ENCODE measurements at places on chromosomes 12 and 14.

DNA sequence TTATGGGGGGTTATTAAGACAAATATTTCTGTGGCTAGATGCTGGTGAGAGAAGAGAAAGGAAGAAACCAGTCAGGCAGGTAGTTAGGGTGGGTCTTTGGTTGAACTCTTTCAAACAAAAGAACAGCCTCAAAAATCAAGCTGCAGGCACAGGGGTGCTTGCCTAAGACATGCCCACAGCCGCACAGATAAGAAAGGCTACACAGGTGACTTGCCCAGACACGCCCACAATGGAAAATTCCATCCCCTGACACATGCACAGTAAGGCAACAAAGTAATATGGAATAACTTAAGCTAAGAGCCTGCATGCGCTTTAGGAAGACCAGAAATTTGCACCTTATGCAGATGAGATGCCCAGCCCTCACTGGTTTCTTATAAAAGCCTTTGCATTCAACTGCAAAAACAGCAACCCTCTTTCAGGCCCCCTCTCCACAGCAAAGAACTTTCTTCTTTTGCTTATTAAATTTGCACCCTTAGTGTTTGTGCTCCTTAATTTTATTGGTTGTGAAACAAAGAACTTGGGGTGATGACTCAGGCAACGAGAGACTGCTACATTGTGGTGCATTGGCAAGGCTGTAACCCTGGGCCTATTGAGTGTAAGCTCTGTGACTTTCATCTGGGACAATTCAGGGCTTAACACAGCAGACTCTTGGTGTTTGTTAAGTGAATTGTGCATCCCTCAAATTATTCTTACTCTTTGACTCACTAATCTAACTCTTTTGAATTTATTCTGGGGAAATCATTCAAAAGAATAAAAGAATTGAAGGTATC, 149.4 kb downstream of the RPAP3 start:
- no peaks in the 10 kb centered on the region for H3K4me1 ChIP-seq
- peaks cover 2% of the 10 kb centered on the region for H3K36me3 ChIP-seq
- no peak for DNase-seq
- no peak overlapping the region for H3K27ac ChIP-seq

- no peaks in the 10 kb centered on the region for H3K4me1 ChIP-seq
- H3K27ac ChIP-seq: no peak overlapping the region
- no peak overlapping the region for H3K4me3 ChIP-seq
- no peaks in the 10 kb centered on the region for H3K36me3 ChIP-seq
Measured at GRCh38 chr14:104458845-104459244, 120.7 kb upstream of the C14orf180 start.

GRCh38 chr14:93332397-93332852, 411 bp downstream of the BTBD7 start:
- peak overlapping the region; percentile 90 for H3K27ac ChIP-seq
- H3K4me3 ChIP-seq: peak overlapping the region; percentile 92
- peaks cover 45% of the 10 kb centered on the region for H3K4me1 ChIP-seq
- DNase-seq: no peak
- peaks cover 7% of the 10 kb centered on the region for H3K36me3 ChIP-seq

DNA sequence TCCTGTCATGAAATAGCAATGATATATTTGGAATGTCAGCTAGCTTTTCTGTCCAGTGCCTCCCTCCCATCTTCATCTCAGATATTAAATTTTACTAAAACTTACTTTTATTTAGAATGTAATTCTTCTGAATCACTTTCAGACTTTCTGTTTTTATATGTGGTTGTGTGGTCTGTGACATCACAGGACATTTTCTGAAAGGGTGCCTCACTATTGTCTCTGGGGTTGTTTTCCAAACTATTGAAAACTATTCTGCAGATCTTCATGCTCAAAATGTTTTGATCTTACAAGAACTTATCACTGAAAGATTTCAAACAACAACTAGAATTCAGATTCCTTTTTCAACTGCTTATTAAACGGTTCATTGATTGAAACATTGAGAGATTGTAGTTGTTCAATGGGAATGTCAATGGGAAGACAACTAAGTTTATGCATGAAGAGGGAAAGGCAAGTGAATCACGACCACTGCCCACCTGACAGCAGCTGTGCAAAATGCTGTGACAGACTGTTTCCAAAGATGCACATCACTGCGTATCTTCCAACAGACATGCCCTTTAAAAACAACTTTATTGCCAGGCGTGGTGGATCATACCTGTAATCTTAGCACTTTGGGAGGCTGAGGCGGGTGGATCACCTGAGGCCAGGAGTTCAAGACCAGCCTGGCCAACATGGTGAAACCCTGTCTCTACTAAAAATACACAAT, 51.3 kb downstream of the KLRG1 start:
- H3K27ac ChIP-seq: no peak overlapping the region
- no peak overlapping the region for H3K4me3 ChIP-seq
- DNase-seq: no peak
- H3K4me1 ChIP-seq: peaks cover 8% of the 10 kb centered on the region
- peaks cover 13% of the 10 kb centered on the region for H3K27me3 ChIP-seq

- no peak for DNase-seq
- no peaks in the 10 kb centered on the region for H3K36me3 ChIP-seq
- no peak overlapping the region for H3K4me3 ChIP-seq
- peaks cover 16% of the 10 kb centered on the region for H3K27me3 ChIP-seq
Measured at GRCh38 chr12:110262442-110263388, 18.3 kb upstream of the ATP2A2 start.

DNA sequence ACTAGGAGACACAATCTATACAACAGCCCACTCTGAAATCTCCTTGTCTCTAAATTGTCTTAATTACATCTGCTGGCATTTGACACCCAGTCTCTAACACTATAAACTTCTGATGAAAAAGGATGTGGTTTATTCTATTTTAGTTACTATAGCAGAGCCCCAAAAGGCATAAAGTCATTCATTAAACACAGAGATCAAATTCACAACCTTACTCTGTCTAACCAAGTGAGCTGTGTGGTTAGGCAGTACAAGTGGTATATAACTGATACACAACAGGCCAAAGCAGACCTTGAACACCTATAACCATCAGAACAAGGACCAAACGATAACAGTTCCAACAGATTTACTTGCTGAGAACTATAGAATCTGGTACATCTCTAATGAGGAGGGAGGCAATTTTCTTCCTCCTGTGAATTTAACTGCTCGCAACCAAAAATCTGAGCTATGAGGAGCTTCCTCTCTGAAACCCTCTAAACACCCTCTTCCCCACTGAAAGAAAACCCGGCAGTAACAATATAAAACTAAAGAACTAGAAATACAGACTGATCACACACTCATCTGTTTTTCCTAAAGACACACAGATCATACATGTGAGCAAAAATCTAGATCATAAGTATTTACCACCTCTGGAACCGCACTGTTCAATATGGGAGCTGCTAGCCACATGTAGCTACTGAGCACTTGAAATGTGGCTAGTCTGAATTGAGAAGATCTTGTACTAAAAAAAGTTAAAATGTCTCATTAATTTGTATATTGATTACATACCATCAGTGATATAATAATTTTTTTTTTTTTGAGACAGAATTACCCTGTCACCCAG, 17.7 kb downstream of the SPPL3 start:
- DNase-seq: no peak
- H3K27ac ChIP-seq: peak overlapping the region; percentile 87
- H3K27me3 ChIP-seq: no peaks in the 10 kb centered on the region
- H3K36me3 ChIP-seq: peaks cover 6% of the 10 kb centered on the region

GRCh38 chr14:55303691-55304145, 32.5 kb downstream of the FBXO34 start:
- H3K4me1 ChIP-seq: peaks cover 32% of the 10 kb centered on the region
- H3K27me3 ChIP-seq: no peaks in the 10 kb centered on the region
- H3K36me3 ChIP-seq: peaks cover 17% of the 10 kb centered on the region
- no peak for DNase-seq

- no peak overlapping the region for H3K27ac ChIP-seq
- H3K27me3 ChIP-seq: no peaks in the 10 kb centered on the region
- H3K4me3 ChIP-seq: no peak overlapping the region
Measured at GRCh38 chr12:92244036-92244435, 98.4 kb upstream of the BTG1 start.

DNA sequence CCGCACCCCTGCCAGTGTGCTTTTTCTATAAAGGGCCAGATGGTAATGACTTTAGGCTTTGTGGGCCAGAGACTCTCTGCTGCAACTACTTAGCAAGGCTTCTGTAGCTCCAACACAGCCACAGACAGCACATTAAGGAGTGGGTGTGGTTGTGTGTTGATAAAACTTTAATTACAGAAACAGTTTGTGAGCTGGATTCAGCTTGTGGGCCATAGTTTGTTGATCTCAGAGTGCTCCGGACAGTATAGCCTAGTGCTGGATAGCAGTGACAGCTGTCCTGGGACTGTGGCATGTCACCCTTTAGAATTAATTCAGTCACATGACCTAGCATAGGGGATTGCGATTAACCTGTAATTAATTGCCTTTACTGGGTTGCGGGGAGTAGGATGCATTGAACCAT, 109.7 kb downstream of the ZNF664 start:
- no peaks in the 10 kb centered on the region for H3K27me3 ChIP-seq
- no peak overlapping the region for H3K4me3 ChIP-seq
- H3K27ac ChIP-seq: no peak overlapping the region
- DNase-seq: no peak
- no peaks in the 10 kb centered on the region for H3K4me1 ChIP-seq
- H3K36me3 ChIP-seq: no peaks in the 10 kb centered on the region

DNA sequence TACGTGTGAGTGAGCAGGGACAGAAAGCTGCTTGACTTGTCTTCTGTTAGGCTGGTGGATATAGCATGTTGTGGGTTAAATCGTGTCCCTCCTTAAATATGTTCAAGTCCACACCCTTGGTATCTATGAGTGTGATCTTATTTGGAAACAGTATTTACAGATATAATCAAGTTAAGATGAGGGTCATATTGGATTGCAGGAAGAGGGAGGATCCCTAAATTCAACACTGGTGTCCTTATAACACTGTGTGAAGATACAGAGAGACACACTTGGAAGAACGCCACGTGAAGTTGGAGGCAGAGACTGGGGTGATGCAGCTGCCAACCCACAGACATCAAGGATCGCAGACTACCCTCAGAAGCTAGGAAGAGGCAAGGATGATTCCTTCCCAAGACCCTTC, 275.2 kb upstream of the SSTR1 start:
- peaks cover 2% of the 10 kb centered on the region for H3K27me3 ChIP-seq
- no peaks in the 10 kb centered on the region for H3K36me3 ChIP-seq
- no peaks in the 10 kb centered on the region for H3K4me1 ChIP-seq
- DNase-seq: no peak

GRCh38 chr12:54983536-54984101, 943 bp downstream of the TESPA1 start:
- H3K36me3 ChIP-seq: peaks cover 52% of the 10 kb centered on the region
- H3K4me1 ChIP-seq: peaks cover 67% of the 10 kb centered on the region
- no peaks in the 10 kb centered on the region for H3K27me3 ChIP-seq

DNA sequence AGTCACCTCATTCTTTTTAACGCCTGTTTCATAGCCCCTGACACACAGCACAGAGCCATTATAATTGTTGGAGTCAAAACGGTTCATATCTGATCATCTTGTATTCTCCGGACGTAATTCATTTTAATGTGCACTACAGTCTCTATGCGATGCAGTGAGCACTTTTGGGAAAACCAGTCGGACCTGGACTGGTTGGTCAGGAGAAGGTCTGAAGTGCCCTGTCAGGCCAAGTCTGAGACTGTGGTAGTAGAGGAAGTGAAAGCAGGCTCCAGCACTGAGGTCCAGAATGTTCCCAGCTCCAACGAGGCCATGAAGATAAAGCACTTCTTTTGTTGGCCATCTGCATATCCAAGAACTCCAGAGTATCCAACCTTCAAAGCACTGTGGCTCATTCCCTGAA, 117.1 kb upstream of the NCOR2 start:
- H3K27me3 ChIP-seq: peaks cover 23% of the 10 kb centered on the region
- no peaks in the 10 kb centered on the region for H3K36me3 ChIP-seq
- no peak overlapping the region for H3K4me3 ChIP-seq
- no peak overlapping the region for H3K27ac ChIP-seq
- no peak for DNase-seq

GRCh38 chr12:108798551-108799221, 58.7 kb downstream of the SSH1 start:
- no peak for DNase-seq
- H3K36me3 ChIP-seq: peaks cover 42% of the 10 kb centered on the region
- H3K27ac ChIP-seq: no peak overlapping the region
- peaks cover 6% of the 10 kb centered on the region for H3K4me1 ChIP-seq
- H3K27me3 ChIP-seq: no peaks in the 10 kb centered on the region

DNA sequence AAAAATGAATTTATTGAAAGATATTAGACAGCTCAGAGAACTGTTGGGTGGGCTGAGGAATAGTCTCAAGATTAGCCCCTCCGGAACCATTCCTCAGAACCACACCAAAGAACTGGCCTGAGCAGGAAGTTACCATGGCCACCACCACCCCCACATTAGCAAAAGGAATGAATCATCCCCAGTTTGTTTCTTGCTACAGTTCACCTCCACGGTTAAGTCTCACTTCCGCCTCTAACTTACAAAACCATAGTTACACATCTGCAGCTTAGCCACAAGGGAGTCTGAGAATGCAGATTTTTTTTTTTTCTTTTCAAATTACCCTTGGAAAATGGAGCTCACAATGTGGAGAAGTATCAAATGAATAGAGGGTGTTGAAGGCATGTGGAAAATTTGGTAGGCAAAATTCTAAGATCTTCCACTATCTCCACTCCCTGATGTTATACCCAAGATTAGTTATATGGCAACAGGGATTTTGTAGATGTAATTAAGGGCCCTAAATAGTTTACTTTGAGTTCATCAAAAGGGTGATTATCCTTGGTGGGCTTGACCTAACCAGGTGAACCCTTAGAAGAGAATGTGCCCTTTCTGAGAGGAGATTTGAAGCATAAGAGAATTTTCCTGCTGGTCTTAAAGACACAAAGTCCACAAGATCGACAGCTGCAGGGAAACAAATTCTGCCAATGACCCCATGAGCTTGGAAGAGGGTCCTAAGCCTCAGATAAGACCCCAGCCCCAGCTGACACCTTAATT, 129.8 kb upstream of the KRR1 start:
- H3K4me3 ChIP-seq: peak overlapping the region; percentile 43
- H3K27ac ChIP-seq: peak overlapping the region; percentile 88
- H3K4me1 ChIP-seq: peaks cover 65% of the 10 kb centered on the region
- peaks cover 2% of the 10 kb centered on the region for H3K27me3 ChIP-seq
- H3K36me3 ChIP-seq: peaks cover 6% of the 10 kb centered on the region

GRCh38 chr12:95773320-95773719, 17.2 kb downstream of the NTN4 start:
- no peak overlapping the region for H3K27ac ChIP-seq
- H3K27me3 ChIP-seq: peaks cover 20% of the 10 kb centered on the region
- no peaks in the 10 kb centered on the region for H3K36me3 ChIP-seq
- DNase-seq: no peak
- H3K4me3 ChIP-seq: no peak overlapping the region
- H3K4me1 ChIP-seq: no peaks in the 10 kb centered on the region

Data from activated CD8-positive, alpha-beta memory T cell treated with anti-CD3 and anti-CD28 coated beads, Interleukin-2, amount 10 ng/mL, durations not matched to agents 7 days and 5 days (primary cell).